Activated T-helper 17 cell treated with anti-CD3 and anti-CD28 coated beads, Interleukin-2, amount 50 U/mL, for 72 hours (primary cell): ENCODE measurements at places on chromosomes 4 and X. TPM values are rescaled to one million over a fixed set of nuclear protein-coding genes. Genes with fewer than 3 reads are reported as not detected.

The EFHC2 gene
- 0.13 TPM for total RNA-seq

The SPATA4 gene
- not detected for total RNA-seq

The NPY1R gene
- total RNA-seq = not detected

The ARR3 gene
- not detected for total RNA-seq
